ENCODE measurements at places on chromosomes 4 and X.

DNA sequence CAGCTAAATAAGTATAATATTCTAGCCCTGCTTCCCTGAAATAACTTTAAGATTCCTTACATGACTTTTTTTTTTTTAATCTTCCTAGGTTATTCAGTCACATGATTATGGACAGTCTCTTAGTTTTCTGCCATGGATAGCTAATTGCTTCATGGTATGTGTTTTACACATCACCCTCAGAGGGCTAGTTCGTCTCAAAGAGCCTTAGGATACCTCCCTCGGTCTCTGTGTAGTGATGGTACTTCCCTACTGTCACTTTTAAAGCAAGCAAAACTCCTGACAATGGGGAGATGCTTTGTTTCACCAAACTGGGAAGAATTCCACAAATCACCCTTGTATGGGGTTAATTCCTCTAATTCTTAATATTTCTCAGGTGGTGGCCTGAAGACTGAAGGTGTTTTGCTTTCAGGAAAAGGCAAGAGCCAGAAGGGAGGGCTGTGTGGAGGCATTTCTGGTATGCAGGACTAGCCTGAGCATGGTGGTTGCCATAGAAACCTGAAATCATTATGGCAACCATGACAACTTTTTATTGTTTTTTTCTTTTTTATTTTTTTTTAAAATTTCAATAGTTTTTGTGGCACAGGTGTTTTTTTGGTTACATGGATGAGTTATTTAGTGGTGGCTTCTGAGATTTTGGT is 70.4 kb downstream of the BEX3 start:
- DNase-seq: no peak

- no peak for DNase-seq
Observed at GRCh38 chr4:89368861-89369260, 61.3 kb upstream of the GPRIN3 start.

DNA sequence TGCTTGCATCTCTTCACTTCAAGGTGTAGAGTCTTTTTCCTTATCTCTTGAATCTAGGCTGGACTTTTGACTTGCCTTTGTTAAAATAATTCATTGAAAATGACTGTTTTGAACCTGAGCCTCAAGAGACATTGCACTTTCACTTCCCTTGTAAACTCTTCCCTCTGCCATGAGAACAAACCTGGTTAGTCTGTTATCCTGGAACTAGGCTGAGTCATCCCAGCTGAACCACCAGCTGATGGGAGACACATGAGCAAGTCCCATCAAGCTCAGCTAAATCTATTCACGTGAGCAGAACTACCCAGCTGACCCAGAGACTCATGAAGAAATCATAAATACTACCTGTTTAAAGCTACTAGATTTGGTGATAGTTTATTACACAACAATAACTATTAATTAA is 202.3 kb upstream of the CENPE start:
- no peak for DNase-seq

DNA sequence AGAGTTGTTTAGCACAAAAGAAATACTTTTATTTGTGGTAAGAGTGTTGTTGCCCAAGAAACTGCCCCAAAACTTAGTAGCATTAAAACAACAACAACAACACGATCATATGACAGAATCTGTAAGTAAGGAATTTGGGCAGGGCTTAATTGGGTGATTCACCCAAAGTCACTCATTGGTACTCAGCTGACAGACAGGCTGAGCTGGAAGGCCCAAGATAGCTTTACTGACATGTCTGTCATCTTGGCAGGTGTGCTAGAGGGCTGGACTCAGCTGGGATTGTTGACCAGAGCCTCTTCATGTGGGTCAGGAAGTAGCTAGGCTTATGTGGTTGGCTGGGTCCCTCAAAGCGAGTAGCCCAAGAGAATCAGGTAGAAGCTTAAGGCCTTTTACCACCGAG is 52.3 kb downstream of the KIAA0232 start:
- DNase-seq: no peak

GRCh38 chr4:153490985-153491483 is 24.9 kb downstream of the TMEM131L start:
- no peak for DNase-seq

GRCh38 chrX:36683507-36683906 is 324.7 kb upstream of the FAM47C start:
- DNase-seq: no peak

GRCh38 chr4:106186201-106186600 is 129.8 kb downstream of the TBCK start:
- no peak for DNase-seq

GRCh38 chrX:13258052-13258444 is 61.8 kb downstream of the ATXN3L start:
- DNase-seq: no peak

DNA sequence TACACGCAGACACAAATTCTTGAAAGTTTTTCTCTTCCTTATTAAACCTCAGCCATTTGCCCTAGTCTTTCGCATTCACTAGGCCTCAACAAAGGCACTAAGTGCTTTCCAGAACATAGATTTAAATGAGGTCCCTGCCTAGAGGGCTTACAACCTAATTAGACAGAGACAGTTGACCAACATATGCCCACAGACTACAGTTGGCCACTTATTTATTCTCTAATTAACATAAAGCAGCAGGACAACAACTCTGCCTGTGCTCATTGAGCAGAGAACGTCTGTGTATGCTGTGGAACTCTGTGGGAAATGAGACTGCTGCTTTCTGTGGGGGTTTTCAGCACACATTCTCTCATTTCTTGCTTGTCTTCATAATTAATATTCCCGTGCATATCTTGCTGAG is 303.0 kb upstream of the TACR3 start:
- no peak for DNase-seq

GRCh38 chr4:2263926-2264321 is 2.0 kb upstream of the MXD4 start:
- DNase-seq: no peak

DNA sequence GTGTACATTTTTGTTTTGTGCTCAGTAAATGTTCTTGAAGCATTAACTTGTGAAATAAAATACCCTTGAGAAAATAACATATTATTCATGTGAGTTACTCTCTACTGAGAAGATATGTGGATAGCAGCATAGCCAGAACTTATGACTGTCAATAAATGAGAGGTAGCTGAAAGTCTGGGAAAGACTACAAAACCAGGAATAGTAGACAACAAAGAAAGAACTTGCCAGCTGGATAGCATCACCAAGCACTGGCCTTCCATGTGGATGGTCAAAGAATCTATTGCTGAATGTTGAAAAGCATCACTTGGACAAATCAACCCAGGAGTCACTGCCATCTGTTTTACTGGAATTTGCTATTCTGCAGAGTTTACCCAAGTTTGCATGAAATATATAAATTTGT is 650.0 kb upstream of the HTR2C start:
- no peak for DNase-seq

- DNase-seq: no peak
Observed at GRCh38 chr4:180169394-180169793, 2073.8 kb upstream of the TENM3 start.

DNA sequence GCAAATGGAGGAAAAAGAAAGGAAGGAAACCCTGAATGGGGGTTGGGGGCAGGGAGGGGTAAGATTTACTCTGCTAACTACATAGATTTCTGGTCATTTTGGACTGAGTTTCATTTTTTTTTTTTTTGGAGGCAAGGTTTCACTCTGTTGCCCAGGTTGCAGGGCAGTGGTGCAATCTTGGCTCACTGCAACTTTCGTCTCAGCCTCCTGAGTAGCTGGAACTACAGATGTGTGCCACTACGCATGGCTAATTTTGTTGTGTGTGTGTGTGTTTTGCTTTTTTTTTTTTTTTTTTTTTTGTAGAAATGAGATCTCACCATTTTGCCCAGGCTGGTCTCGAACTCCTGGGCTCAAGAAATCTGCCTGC is 223.5 kb downstream of the APBB2 start:
- DNase-seq: no peak

- DNase-seq: peak; percentile 65
Observed at GRCh38 chrX:124217304-124218251, 114.9 kb upstream of the TEX13D start.

DNA sequence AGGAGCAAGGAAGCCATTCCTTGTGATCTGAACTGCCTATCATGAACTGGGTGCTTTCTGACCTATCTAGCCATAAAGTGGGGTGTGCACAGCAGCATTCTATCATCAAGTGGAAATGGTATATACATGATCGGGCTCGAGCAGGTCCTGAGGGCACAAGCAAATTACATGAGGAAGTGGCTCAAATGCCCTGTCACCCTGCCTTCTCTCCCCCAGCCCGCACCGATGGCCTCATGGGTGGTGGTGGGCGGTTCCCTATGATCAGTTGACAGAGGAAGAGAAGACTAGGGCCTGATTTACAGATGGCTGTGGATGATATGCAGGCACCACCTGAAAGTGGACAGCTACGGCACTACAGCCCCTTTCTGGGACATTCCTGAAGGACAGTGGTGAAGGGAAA is 46.3 kb upstream of the BCLAF3 start:
- DNase-seq: no peak

- DNase-seq: no peak
Observed at GRCh38 chr4:121829511-121829910, 5.8 kb upstream of the CCNA2 start.

DNA sequence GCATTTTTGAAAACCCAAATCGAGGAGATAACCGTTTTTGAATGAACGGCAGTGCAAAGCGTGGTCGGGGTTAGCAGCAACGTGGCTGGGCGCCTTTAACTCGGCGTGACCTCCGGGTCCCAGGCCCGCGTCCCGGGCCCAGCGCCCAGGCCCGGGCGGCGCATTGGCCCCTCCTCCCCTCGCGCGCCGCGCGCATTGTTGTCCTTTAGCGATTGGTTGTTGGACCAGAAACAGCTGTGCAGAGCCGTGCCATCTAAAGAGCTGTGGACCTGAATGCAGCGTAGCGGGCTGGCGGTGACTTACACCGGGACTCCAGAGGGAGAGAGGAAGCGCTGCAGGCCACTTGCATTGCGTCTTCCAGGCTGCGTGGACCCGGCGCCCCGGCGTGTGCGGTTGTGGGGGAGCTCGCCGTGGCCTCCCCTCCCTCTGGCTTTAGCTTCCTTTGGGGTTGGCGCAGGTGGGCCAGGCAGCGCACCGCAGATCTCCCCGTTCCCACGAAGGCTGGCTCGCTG is at the start of gene STOX2:
Gene STOX2, plus strand, starts transcription at position 227 of the 512 bp plus-strand sequence. CDS start 1,484 bp downstream, outside the sequence.
- peak; percentile 19 for DNase-seq

GRCh38 chrX:129650183-129650689 is 4.5 kb downstream of the APLN start:
- DNase-seq: no peak

DNA sequence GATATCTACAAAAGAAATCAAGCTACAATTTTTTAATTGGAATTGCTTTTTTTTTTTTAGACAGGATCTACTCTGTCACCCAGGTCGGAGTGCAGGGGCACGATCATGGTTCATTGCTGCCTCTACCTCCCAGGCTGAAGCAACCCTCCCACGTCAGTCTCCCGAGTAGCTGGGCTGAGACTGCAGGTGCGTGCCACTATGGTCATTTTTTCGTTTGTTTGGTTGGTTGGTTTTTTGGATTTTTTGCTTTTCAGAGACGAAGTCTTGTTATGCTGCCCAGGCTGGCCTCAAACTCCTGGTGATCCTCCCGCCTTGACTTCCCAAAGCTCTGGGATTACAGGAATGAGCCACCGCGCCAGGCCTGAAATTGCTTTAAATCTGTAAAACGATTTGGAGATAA is 15.6 kb downstream of the RGN start:
- DNase-seq: no peak

DNA sequence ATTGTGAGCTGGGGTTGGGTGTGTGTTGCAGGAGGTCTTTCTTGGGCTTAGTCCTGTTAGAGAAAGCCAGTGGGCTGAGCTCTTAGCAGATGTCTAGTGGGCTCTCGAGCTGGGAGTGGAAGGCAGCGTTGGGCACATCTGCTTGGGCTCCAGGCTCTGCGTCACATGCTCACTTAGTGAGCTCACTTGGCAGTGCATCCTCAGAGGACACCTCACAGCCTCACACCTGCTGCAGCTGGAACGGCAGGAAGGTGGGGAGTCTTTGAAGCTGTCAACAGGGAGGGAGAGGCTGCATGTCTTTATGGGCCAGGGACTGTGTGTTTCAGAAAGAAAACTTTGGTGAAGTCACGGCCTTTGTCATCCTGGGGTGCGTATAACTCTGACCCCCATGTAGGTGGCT is 82.2 kb downstream of the PSAPL1 start:
- no peak for DNase-seq

- no peak for DNase-seq
Observed at GRCh38 chr4:108453366-108453765, 167.0 kb upstream of the RPL34 start.

GRCh38 chr4:140865253-140866217 is 109.3 kb upstream of the TBC1D9 start:
- no peak for DNase-seq

DNA sequence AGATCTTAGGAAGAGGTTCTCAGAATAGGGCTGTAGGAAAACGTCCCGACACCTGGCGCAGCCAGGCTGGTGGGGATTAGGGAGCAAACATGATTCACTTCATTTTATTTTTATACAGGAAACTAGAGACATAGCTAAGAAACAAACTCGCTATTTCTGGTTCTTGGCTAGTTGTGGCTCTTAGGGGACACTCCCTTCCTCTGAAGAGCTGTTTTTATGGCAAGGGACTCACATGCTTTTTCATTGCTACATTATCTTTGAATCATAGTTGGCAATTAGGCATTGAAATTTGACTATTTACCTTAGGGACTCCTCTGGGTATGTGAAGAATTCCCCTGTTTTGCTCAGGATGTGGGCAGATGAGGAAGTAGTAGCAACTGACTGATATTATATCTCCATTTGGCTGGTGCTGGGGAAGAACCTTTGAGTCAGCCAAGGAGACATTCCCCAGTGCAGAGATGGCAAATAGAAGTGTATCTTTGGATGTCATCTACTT is 174.5 kb downstream of the SMIM20 start:
- DNase-seq: no peak

DNA sequence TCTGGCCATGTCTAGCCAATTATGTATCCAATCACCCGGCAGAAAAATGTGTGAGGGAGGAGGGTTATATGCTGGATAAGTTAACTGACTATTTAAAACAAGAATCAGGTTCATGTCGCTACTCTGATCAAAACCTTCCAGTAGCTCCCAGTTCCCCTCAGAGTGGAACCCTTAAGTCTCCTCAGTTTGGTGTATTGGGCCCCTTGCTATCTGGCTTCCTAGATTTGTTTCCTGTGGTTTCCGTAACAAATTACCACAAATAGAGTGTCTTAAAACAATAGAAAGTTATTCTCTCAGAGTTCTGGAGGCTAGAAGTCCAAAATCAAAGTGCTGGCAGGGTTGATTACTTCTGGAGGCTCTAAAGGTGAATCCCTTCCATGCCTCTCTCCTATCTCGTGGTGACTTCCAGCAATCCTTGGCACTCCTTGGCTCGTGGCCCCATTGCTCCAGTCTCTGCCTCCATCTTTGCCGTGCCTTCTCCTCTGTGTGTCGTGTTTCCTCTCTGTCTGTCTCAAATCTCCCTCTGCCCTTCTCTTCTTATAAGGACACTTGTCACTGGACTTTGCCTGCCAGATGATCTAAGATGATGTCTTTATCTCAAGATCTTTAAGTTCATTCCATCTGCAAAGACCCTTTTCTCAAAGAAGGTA is 10.5 kb upstream of the ENPP6 start:
- no peak for DNase-seq

- DNase-seq: no peak
Observed at GRCh38 chrX:123277347-123277746, 93.3 kb downstream of the GRIA3 start.

- DNase-seq: no peak
Observed at GRCh38 chrX:71632923-71633657, 14.8 kb upstream of the CXCR3 start.

- no peak for DNase-seq
Observed at GRCh38 chr4:128228845-128229795, 58.5 kb downstream of the PGRMC2 start.
